Thyroid gland (tissue), 4 donors: ENCODE measurements at places on chromosomes 4 and X.

GRCh38 chr4:157172011-157172410 lies 48.5 kb upstream of the GRIA2 start:
- DNase-seq = no peak

- DNase-seq = peak; percentile 66
Measured at GRCh38 chrX:64204701-64205440, 637 bp downstream of the AMER1 start.

GRCh38 chr4:55031158-55031557 lies 94.2 kb downstream of the KDR start:
- no peak for DNase-seq

DNA sequence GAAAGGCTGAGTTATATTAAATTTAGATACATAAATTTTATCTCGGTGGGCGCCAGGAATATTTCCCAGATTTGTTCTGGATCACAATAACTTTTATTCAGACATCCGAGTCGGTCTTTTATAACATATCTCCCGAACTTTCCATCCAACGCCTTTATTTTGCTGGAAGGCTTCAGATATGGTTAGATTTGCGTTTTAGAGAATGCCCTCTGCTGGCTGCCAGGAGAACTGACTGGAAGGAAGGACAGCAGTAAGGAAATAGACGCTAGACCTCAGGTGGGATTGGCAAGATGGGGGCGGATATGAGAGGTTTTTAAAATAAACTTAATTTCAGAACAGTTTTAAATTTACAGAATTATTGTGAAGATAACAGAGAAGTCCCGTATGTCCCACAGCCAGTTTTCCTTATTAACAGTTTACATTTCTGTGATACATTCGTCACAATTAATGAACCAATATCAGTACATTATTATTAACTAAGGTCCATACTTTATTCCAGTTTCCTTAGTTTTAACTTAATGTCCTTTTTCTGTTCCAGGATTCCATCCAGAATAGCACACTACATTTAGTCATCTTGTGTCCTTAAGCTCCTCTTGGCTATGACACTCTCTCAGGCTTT lies 4.6 kb upstream of the KANTR start:
- DNase-seq = peak; percentile 55

GRCh38 chr4:128225148-128225547 lies 62.5 kb downstream of the PGRMC2 start:
- DNase-seq = peak; percentile 8

- DNase-seq = peak; percentile 42
Measured at GRCh38 chr4:77697860-77698590, 92.4 kb downstream of the CXCL13 start.

GRCh38 chr4:122584519-122584918 lies 36.3 kb downstream of the IL21 start:
- no peak for DNase-seq

DNA sequence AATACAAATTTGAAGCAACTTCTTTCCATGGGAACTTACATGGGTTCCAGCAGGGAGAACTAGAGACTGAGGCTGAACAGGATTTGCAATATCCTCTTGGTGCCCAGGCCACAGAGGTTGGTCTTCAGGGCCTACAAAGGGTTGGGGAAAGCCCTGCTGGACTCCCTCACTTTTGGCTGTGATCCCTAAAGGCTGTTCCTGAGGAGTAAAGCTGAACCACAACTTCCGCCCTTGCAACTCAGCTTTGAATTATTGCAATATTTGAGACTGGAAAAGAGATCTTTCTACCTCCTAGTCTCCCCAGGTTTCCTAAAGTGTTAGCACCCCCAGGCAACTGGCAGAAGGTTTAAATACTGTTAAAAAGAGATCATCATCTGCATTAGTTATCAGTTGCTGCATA lies 26.9 kb downstream of the DCHS2 start:
- DNase-seq = no peak

- DNase-seq = no peak
Measured at GRCh38 chrX:119537487-119537886, 27.7 kb downstream of the STEEP1 start.

DNA sequence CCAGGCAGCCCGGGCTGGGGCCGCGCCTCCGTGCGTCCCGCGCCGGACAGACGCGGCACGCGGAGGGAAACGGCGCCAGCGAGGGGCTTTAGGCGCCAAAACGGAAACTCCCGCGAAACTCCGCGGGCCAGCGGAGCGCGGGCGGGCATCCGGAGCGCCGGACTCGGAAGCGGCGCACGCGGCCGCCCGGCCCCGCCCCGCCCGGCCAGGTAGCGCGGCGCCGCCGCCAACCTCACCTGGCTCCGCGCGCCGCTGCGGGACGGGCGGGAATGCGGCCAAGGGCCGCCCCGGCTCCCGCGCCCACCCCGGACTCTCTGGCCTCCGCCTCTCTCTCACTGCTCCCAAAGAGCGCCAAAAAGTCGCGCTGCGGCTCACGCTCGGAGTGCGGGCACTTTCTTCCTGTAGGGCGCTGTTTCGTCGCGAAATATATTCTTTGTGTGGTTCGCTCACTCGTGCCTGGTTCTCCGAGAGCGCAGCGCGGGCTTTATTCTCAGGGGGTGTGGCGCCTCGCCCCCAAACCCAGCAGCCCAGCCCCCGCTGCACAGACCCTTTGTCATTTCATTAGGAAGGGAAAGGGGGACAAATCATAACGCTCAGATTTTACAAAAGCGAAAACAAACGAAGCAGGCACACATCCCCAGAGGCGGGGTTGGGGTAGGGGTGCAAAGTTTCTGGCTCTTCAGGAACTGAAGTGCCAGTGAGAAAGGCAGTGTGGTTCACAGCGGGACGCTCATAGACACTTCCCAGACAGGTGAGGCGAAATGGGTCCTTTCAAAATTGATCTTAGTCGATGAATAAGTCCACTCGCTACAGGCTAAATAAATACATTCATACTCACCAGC lies 961 bp upstream of the MBNL3 start:
- DNase-seq = peak; percentile 35

DNA sequence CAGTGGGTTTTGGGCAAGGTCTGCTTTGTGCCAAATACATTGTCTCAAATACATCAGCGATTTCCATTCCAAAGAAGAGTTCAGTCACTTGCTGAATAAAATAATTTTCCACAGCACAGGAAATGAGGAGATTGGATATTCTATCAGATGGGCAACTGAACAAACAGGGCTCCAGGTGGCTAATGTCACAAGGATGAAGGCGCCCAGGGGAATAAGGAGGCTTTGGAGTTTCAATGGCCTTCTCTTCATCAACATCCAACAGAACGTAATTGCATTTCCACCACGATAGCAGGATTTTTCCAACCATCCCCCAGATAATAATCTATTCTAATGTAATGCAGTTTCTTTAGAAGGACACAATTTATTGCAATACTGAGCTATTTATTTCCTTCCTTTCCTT lies 104.7 kb upstream of the KLHL13 start:
- DNase-seq = no peak

GRCh38 chr4:149465955-149466354 lies 349.7 kb downstream of the IQCM start:
- no peak for DNase-seq

GRCh38 chr4:170271723-170272122 lies 182.0 kb upstream of the AADAT start:
- DNase-seq = no peak

DNA sequence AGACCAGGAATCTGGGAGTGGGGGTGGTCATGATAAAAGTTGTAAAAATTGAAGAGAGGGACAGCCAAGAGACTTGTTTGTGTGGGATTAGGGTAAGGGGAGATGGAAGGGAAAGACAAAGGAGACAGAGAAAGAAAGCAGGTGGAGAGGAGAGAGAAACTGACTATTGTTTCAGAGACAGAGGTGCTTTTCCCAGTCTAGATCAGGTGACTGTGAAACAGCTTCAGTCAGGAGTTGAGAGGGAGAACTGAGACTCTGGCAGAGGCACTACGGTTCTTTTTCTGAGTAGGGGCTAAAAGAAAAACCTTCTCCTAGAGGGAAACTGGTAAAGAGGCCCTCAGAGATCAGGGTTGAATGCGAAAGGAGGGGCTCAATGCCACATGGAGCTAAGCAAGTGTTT lies 106.4 kb downstream of the KDR start:
- no peak for DNase-seq

GRCh38 chr4:169094656-169095231 lies 84.7 kb upstream of the CBR4 start:
- no peak for DNase-seq

DNA sequence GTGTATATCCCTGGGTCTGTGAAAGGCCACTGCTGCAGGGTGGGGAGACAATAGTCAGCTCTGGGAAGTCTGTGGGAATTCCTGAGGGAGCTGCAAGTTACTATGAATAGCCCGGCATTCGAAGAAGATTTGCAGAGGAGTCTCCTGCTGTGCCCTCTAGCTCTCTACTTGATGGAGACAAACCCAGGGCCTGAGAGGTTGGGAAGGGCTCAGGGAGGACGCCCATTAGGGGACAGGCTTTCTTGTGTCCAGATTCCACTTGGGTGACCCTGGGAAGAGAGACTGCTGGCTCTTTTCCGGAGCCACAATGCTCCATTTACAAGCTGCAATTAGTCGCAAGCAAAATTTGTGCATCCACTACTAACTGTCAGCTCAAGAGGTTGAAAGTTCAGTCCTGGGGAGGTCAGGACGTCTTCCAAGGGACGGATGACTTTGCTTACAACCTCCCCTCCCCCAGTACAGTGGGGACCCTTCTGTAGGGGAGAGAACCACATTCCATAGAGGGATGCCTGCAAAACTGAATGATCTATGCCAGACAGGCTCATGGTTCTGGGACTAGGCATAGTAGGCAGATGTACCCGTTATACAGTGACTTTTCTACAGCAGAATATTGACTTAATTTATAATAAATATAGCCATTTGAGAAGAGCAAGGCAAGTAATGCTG lies 48.2 kb upstream of the PHOX2B start:
- DNase-seq = no peak

DNA sequence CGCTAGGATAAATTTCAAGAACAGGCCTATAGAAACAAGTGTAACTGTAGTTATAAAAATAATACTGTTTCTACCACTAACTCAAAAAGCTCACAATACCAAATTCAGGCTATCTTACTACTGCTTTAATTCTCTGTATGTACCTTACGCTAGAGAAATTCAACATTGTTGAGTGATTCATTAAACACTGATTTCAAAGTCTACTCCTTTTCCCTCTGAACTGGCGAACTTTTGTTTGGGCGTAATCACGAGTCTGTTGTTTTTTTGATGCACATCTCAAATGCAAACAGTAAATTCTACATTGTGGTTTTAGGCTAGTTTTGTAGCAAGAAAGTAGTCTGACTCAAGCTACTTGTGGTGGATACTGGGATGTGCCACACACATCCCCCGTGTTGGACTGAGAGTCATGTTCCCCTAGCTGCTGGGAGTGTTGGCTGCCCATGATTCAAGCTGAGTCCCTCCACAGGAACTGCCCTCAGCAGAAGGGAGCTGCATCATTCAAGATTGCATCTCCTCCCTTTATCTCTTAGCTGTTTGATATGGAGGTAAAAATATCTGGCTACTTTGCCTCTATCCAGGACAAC lies 406.1 kb downstream of the RAPGEF2 start:
- DNase-seq = no peak

DNA sequence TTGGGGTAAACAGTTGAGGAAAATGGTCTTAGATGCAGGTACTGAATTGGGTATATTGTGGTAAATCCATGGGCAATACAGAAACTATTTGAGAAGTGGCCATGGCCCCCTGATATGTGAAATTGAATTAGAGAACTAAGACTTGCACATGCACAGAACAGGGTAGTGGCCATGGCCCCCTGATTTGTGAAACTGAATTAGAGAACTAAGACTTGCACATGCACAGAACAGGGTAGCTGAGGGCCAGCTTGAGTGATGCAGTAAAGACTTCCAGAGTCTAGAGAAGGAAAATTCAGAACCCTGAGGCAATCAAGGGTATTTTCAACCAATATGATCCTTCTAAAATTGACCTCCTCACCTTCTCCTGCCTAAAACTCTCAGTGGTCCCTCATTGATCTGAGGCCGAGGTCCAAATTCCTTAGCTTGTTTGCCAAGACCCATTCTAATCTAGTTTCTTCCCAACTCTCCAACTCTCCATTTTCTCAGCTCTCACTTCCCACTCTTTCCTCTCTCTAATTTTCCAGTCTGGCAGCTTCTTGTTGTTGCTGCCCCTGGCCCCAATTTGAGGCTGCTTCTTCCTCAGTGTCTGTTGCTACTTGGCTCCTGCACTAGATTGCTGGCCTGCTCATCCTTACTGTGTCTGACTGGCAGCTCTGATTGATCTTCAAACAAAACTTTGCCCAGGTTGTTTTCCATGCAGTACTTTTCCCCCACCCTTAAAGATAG lies 72.4 kb downstream of the FRAS1 start:
- DNase-seq = no peak

GRCh38 chr4:110088670-110089069 lies 109.7 kb downstream of the ELOVL6 start:
- no peak for DNase-seq

DNA sequence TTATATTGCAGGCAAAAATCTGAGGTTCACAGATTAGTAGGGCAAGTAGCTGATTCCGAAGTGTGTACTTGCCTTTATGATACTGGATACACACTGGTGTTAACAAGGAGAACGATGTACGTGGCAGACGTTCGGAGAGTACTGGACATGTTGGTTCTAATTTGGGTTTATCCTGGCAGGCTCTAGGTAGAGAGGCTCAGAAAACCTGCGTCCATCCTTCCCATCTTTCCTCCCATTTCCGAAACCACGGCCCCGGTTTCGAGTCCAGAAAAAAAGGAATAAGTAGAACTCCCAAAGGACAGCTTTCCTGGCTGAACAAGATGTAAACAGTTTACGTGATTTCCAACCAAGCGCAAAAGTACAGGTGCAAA lies 351 bp upstream of the SLC30A9 start:
- no peak for DNase-seq

DNA sequence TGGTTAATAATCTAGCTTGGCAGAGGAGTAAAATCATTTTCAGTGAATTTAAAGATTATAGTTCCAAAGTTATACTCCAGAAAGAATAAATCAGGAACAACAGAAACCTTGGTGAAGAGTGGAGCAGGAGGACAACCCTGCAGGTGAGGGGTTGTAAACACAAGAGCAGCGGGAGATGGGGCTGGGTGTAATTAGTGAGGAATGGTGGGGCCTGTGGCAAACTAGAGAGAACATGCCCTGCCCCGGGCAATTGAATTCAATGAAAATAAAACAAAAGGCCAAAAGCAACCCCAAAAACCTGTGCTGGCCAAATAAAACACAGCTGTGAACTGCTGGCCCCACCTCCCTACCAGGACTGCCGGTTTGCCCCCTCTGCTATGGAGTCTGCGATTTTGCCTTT lies 325.2 kb downstream of the NR3C2 start:
- DNase-seq = no peak

- DNase-seq = no peak
Measured at GRCh38 chr4:153160821-153161220, 43.4 kb upstream of the TRIM2 start.
